ENCODE measurements at places on chromosomes 1 and 21.
A peak's percentile ranks its signal among the peaks of the same experiment; 100 is the strongest.

- no peak for DNase-seq
Observed at GRCh38 chr1:38026592-38027200, 14.2 kb downstream of the UTP11 start.

GRCh38 chr1:7525338-7526063 lies 245.6 kb upstream of the VAMP3 start:
- no peak for DNase-seq

DNA sequence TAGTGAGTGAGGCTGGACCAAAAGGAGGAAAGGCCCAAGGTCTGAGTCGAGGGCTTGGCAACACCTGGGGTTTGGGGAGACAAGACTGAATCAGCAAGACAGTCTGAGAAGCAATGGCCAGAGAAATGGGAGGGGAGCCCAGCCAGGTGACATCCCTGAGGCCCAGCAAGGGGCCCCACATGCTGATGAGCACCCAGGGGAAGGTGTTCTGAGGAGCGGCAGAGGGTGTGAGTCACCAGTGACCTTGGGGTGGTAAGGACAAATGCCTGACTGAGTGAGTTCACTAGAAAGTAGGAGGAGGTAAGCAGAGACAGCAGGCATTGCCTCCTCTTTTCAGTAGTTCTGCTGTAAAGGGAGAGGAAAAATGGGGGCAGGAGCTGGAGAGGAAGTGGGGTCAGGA lies 192.4 kb upstream of the GALNT2 start:
- DNase-seq: no peak

- no peak for DNase-seq
Observed at GRCh38 chr1:12654004-12654567, 10.2 kb downstream of the AADACL4 start.

DNA sequence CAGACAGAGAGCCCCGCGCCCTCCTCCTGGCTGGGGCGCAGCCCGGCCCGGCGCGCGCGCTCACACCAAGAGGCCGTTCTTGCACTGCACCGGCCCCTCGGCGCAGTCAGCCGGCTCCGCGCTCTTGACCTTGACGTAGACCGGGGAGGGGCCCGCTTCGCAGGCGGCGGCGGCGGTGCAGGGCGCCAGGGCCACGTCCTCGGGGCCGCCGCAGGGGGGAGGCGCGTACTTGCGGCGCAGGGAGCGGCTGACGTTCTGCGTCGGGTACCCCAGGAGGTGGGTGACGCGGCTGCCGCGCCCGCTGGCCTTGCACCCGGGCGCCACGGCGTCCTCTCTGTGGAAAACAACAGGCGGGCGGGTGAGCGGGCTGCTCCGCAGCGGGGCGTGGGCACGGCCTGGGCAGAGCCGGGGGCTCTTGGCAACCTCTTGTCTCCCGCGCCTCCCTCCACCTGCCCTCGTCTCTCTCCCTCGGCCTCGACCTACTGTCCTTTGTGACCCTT lies 7.7 kb downstream of the VSIG8 start:
- DNase-seq: peak; percentile 92

DNA sequence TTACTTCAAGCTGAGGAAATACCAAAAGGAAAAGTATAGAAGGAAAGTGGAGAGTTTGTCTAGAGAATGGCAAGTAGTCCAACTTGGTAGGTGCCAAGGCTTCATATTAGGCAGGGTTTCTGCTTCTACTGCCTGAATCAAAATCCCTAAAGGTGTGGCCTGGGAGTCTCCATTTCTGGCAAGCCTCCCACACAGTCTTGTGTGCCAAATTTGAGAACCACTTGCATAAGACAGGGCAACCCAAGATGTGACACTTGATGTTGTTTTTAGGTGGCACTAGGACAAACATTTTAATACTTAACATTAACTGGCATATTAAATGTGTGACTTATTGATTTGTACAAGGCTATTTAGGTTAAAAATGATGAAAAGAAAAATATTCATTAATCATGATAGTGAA lies 60.1 kb downstream of the ATG4C start:
- no peak for DNase-seq

GRCh38 chr1:162168261-162168660 lies 98.8 kb downstream of the NOS1AP start:
- no peak for DNase-seq
